H9 (cell line): ENCODE measurements at places on chromosomes 4 and X. TPM values are rescaled to one million over a fixed set of nuclear protein-coding genes. Genes with fewer than 3 reads are reported as not detected.

Gene GPC3
- 106 and 108 TPM in 2 replicates for total RNA-seq

- H3K4me1 ChIP-seq = no peaks in the 10 kb centered on the region; the same call in 1 of the 2 replicates
- no peaks in the 10 kb centered on the region for H3K27me3 ChIP-seq
- no peak for DNase-seq
- H3K27ac ChIP-seq = no peak overlapping the region
Measured at GRCh38 chr4:110224812-110225211, 26.4 kb upstream of the ELOVL6 start.

DNA sequence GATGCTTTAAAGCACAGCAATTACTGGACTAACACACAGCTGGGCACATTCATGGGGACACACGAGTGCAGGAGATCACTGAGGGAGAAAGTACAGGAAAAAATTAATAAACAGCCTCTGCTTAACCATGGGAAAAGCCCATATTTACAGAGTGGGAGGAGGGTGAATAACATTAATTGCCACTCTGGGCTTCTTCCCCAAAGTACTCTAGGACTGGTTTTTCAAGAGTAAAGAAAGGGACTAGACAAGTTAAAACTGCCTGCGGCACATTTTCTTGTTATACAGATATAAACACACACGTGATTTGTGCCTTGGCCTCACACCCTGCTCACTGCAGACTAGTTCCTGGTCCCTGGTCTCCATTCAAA lies 179.7 kb upstream of the TET2 start:
- no peaks in the 10 kb centered on the region for H3K27me3 ChIP-seq
- no peak for DNase-seq
- H3K27ac ChIP-seq = no peak overlapping the region
- no peak overlapping the region for H3K4me3 ChIP-seq
- no peaks in the 10 kb centered on the region for H3K36me3 ChIP-seq
- no peaks in the 10 kb centered on the region for H3K4me1 ChIP-seq

Gene TMPRSS11D
- total RNA-seq = not detected in 2 replicates

GRCh38 chr4:139523076-139523475 lies 32.9 kb downstream of the SETD7 start:
- no peak overlapping the region for H3K27ac ChIP-seq
- H3K36me3 ChIP-seq = no peaks in the 10 kb centered on the region
- H3K4me3 ChIP-seq = no peak overlapping the region
- no peaks in the 10 kb centered on the region for H3K4me1 ChIP-seq

Gene LRAT
- 20.4 and 20.7 TPM in 2 replicates for total RNA-seq

Gene SMIM43
- 1.0 and 1.2 TPM in 2 replicates for total RNA-seq

- H3K4me3 ChIP-seq = no peak overlapping the region
- H3K27ac ChIP-seq = no peak overlapping the region
- no peaks in the 10 kb centered on the region; the same call in 1 of the 2 replicates for H3K36me3 ChIP-seq
- H3K4me1 ChIP-seq = no peaks in the 10 kb centered on the region
Measured at GRCh38 chrX:31260351-31260750, 188.5 kb upstream of the FTHL17 start.

Gene CLNK
- total RNA-seq = not detected in 2 replicates

DNA sequence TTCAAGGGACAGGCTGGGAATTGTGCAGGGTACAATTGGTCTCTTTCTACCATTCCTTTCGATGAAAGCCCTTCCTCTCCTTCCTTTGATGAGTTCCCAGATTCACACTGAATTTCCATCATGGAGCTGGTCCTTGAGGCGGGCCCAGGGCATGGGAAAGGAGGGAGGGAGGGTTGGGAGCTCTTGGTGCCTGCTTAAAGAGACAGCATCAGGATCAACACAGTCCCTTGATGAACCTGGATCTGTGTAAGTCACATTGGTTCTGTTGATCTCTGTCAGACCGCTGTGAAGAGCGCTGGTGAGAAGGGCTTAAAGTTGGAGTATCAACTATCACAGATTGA lies 4.4 kb downstream of the PLP1 start:
- no peak overlapping the region for H3K4me3 ChIP-seq
- H3K27me3 ChIP-seq = no peaks in the 10 kb centered on the region
- H3K36me3 ChIP-seq = peaks cover 63% of the 10 kb centered on the region
- DNase-seq = peak; percentile 15
- no peak overlapping the region for H3K27ac ChIP-seq

- peaks cover 31% of the 10 kb centered on the region for H3K27me3 ChIP-seq
- H3K4me3 ChIP-seq = peak overlapping the region; percentile 85
- DNase-seq = no peak
- no peak overlapping the region for H3K27ac ChIP-seq
Measured at GRCh38 chr4:140757232-140757630, 1.0 kb upstream of the TBC1D9 start.
